ENCODE measurements at places on chromosomes 6 and 20.

- no peak for DNase-seq
Observed at GRCh38 chr6:121247386-121247785, 86.9 kb downstream of the TBC1D32 start.

GRCh38 chr20:24256307-24256706, 213.1 kb upstream of the SYNDIG1 start:
- no peak for DNase-seq

DNA sequence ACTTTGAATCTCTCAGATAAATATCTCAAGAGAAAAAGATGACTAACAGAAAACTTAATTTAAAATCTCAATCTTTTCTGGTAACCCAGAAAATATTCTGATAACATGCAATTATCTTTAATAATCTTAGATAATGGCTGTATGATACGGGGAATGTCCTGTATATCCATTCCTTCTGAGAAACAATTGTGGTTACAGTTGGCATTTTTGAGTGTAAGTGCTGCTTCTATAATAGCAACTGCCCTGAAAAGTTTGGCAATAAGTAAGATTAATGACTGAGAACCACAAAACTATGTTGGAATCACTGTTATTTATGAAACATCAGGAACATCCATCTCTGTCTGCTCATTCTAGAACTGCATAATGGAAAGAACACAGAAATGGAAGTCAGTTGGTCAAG, 819.7 kb downstream of the TBC1D32 start:
- no peak for DNase-seq

GRCh38 chr6:71292001-71292400, 3.4 kb downstream of the OGFRL1 start:
- no peak for DNase-seq

- DNase-seq: no peak
Observed at GRCh38 chr6:4017834-4018170, 61.1 kb downstream of the FAM217A start.

DNA sequence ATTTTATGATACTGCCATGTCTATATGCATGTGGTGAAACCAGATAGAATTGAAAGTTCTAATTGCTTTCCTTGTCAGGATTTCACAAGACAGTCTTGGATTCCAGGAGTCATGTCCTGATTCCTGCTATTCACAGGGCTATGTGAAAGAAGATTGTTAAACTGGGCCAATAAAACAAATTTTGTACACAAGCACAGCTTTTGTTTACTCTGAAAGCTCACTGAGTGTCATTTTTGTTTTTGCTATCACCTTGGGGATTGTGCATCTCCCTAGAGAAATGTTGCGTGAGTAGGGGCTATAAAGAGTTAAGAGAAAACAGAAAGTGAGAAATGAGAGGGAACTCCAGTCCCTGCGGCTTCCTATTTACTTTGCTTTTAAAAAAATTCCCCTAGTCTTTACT, 627.5 kb downstream of the PKHD1 start:
- no peak for DNase-seq

GRCh38 chr6:21519642-21520041, 73.9 kb upstream of the SOX4 start:
- no peak for DNase-seq

DNA sequence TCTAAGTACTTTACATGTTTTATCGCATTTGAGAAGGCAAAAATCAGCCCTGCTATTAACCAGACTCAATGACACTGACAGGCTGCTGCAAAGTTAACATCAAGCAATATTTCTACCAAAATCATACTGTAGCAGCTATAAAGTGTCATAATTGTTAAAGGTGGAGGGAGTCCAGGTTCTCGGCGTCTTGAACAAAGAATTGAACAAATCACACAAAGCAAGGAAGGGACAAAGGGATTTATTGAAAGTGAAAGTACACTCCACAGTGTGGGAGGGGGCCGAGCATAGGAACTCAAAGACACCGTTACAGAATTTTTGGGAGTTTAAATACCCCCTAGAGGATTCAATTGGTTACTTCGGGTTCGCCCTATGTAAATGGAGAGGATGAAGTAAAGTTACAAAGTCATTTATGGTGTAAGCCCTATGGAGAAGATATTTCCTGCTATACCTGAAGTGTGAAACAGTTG, 12.9 kb upstream of the ZNF391 start:
- DNase-seq: no peak

DNA sequence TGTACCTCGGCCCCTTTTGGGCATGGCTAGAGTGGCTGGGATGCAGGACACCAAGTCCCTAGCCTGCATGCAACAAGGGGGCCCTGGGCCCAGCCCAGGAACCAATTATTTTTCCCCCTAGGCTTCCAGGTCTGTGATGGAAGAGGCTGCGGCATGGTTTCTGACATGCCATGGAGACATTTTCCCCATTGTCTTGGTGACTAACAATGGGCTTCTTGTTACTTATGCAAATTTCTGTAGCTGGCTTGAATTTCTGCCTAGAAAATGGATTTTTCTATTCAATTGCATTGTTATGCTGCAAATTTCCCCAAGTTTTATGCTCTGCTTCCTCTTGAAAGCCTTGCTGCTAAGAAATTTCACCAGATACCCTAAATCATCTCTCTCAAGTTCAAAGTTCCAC, 1269.6 kb upstream of the CITED2 start:
- no peak for DNase-seq

DNA sequence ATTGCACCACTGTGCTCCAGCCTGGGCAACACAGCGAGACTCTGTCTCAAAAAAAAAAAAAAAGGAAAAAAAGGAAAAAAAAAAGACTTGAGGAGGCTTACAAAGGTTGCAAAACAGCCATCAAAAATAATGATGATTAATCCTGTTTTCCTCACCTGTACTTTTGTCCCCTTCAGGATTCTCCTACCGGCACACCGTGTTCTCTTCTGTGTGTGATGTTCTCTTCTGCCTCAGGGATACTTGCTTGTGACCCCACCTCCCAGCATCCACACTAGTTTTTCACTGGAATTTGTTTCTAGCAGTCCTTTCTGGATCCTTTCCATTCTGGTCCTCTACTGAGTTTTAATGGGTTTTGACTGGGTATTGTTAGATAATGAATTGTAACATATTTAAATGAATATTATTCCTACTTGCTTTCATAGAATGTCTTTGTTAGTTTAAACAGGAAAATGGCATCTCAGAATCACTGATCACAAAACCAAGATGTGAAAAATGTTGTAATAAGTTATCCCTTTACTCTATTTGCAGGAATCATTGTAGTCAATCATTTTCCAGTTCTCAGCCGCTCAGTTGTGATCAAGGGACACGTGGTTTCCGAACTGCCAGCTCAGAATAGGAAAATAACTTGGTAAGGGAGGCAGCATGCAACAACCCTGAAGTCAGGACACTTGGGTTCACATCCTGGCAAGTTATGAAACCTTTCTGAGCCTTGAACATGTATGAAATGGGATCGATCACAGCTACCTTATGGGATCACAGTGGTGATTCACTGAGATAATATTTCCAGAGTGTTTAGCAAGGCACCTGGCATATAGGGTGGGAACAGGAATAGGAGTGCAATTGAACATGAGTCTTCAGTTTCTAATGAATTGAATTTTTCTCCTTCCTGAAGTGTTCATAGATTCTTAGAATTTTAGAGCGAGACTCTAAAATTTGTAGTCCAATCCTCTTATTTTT, 8.5 kb downstream of the C6orf89 start:
- no peak for DNase-seq

GRCh38 chr6:27811451-27811772, 100.8 kb downstream of the OR2B2 start:
- DNase-seq: no peak

- no peak for DNase-seq
Observed at GRCh38 chr6:100099189-100100074, 105.4 kb upstream of the MCHR2 start.

- DNase-seq: no peak
Observed at GRCh38 chr6:161924516-161925116, 650.8 kb upstream of the AGPAT4 start.

DNA sequence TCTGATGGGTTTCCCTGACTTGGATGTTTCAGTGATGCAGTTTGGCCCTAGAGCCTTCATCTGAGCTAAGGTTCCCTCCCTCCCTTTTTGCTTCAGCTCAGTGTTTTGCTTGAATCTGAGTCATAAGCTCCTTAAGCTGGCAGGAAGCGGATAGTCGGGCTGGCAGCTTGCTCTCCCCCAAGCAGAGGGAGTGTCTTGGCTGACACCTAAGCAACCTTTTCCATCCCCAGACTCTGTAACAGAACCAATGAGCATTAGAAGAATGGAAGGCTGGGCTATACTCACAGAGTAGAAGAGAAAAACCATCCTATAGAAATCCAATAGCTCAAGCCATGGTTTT, 98.3 kb downstream of the HAO1 start:
- DNase-seq: no peak

DNA sequence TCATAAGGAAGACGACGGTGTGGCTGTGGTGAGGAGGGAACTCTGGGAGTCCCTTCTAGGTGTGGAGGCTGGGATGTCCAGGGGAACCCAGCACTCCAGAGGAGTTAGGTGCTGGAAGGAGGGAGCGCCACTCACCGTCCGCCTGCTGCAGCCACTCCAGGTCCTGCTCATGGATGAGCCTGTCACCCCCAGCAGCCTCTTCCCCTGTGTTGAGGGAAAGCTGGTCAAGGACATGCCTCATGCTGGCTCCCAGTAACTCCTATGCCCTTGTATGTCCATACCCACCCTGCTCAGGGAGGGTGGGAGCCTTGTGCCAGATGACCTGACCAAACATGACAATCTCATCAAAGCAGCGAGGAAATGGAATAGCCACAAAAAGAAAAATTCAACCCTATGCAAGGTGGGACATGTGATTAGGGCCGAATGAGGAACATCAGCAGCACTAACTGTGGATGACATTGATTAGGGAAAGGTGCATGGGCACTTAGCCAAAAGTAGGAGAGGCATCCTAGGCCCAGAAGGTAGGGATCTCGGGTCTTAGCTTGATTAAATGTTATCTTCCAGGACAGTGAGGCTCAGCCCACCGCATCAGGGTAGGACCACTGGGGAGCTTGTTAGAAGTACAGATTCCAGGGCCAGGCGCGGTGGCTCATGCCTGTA, 3.0 kb downstream of the DNPH1 start:
- peak; percentile 52 for DNase-seq

DNA sequence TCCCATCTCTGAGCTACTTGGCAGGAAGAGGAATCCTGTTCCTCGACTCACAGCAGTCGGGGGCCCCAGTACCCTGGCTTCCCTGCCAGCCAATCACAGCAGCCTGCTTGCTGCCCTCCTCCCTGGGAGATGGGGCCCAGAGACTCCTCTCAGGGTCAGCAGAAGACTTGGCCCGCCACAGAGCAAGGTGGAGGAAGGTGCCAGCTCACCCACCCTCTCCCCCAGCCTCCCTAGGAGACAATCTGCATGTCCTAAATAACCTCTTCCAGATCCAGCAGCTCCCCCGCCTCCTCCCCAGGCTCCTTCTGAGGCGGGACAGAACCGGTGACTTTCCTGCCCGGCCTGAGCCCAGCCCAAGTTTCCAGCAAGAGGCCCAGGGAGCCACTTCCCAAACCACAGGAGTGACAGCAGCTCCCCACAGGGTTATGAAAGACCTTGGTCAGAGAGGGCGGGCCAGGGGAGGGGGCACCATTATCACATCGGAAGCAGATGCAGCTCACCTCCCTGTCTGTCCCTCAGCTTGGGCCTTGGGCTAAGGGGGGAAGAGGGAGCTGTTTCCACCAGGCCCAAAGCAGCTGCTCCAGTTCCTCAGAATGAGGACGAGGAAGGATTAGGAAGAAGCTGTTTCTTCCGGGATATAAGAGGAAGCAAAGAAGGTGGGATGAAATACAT, 2.3 kb downstream of the CCND3 start:
- DNase-seq: peak; percentile 83

- no peak for DNase-seq
Observed at GRCh38 chr6:105785066-105785811, 300.9 kb upstream of the PRDM1 start.

DNA sequence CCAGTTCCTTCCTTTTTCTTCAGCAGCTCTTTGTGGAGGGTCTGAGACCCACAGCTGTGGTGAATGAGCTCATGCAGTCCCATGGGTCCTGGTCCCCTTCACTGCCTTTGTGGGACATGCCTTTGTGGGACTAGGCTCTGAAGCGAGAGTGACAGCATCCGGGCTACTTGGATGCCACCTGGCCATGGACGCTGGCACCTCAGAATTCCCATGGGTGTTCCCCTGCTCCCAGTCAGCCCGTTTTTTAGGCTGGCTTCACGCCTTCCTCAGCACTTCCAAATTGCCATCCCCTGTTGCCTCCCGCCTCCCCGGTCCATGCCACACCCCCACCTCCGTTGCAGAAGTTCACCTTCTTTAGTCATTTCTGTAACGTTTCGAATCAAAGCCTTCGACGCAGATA, 45.1 kb downstream of the RAMACL start:
- DNase-seq: no peak

GRCh38 chr6:37302086-37302686, 44.2 kb upstream of the TMEM217 start:
- DNase-seq: no peak

DNA sequence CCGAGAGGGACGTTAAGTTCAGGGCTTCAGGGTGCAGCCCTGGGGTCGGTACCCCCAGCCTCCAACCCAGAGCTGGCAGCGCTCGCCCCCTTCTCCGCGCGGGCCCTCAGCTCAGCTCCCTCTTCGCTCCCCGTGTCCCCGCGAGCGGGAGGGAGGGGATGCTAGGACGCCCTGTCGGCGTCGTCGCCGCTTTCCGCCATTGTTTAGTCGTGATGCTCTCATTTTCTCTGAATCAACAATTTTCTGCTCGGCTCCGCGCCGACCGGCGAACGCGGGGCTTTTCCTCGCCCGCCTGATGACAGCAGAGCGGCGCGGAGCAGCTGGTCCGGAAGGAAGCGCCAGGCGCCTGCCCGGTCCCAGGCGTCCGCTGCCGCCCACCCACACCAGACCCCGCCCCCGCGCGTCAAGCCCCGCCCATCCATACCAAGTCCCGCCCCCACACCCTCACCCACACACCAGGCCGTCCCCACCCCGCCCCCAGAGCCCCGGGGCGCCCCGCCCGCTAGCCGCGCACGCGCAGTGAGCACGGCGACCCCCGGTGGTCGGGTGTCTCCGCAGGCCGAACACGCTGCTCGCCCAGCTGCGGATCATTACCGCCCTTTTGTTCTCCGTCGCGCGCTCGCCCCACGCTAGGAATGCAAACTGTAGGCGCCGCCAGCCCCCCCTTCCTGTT, 50.1 kb upstream of the SLC32A1 start:
- DNase-seq: peak; percentile 69

DNA sequence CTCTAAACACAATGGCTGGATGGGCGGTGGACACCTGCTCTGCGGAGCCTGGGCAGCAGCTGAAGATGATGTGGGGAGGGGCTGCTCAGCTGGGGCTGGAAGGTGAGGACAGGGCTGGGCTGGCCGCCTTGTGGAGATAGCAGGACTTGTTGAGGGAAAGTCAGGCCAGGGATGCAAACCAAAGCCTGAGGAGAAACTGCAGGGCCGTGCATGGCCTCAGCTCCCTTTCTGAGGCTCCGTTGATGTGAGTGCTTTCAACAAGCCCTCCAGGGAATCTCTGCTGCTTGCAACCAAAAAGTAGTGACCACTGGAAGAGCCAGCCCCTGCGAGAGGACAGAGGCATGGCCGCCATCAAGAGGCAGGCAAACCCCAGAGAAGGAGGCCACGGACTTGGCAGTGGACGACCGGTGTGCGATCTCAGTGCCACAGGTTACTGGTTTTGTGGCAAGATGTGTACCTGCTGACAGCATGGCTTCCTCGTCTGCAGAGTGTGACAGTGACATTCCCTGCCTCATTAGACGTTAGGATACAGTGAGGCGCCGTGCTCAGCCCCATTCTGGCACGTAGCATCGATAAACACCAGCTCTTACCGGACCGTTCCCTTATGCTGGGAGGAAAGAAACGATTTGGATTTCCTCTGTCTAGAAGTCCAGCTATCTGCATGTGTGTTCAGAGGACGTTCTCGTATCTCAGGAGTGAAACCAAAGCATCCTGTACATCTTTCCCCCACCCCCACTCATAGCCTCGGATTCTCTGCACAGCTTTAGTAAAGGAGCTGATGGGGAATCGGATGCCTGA, 37.9 kb downstream of the ERMARD start:
- DNase-seq: peak; percentile 52

GRCh38 chr20:59835448-59836395, 97.7 kb downstream of the SYCP2 start:
- no peak for DNase-seq

Data from upper lobe of right lung (tissue), 1 donor.